ENCODE measurements at places on chromosomes 3 and 15. TPM values are rescaled to one million over a fixed set of nuclear protein-coding genes. Genes with fewer than 3 reads are reported as not detected.

The HTR3D gene
- not detected for total RNA-seq

The MRPS11 gene
- total RNA-seq, result 35.5 TPM

The SPSB4 gene
- total RNA-seq, result 48.1 TPM

The WNT5A gene
- 15.0 TPM for total RNA-seq

The POPDC2 gene
- 0.99 TPM for total RNA-seq

The MESP1 gene
- 4.3 TPM for total RNA-seq

The SERPINI1 gene
- total RNA-seq, result 20.0 TPM
